ENCODE measurements at places on chromosomes 4 and X.

GRCh38 chrX:8190341-8190830, 19.3 kb upstream of the VCX2 start:
- DNase-seq, result peak; percentile 94

DNA sequence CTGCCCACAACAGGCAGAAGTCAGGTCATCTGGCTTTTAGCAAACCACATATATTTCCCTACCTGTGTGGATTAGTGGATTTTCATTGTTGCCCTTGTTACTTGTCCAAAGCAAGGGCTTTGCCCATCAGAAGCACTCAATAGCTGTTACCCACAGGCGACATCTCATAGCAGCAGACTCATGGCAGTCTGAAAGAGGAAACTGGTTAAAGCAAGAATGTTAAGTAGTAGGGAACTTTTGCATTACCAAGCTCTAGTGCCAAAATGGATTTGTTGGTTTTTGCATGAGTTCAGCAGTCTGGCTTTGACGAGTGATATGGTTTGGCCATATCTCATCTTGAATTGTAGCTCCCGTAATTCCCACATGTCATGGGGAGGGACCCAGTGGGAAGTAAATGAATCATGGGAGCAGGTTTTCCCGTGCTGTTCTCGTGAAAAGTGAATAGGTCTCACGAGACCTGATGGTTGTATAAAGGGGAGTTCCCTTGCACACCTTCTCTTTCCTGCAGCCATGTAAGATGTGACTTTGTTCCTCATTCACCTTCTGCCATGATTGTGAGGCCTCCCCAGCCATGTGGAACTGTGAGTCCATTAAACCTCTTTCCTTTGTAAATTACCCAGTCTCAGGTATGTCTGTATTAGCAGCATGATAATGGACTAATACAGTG, 107.9 kb downstream of the GPR143 start:
- no peak for DNase-seq

DNA sequence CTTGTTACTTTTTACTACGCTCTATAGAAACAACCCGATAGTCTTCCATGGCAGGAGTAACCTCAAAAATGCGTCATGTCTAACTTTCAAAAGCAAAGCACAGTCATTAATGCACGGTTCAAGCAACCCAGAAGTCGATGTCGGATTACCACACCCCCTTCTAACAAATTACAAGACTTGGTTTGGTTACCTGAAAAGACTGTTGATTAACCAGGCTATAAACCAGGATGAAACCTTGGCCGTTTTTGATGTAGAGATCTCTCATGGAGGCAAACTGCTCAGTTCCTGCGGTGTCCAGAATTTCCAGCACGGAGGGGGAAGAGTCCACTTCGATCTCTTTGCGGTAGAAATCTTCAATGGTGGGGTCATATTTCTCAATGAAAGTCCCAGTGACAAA, 2.4 kb downstream of the RAP2C start:
- DNase-seq, result no peak

DNA sequence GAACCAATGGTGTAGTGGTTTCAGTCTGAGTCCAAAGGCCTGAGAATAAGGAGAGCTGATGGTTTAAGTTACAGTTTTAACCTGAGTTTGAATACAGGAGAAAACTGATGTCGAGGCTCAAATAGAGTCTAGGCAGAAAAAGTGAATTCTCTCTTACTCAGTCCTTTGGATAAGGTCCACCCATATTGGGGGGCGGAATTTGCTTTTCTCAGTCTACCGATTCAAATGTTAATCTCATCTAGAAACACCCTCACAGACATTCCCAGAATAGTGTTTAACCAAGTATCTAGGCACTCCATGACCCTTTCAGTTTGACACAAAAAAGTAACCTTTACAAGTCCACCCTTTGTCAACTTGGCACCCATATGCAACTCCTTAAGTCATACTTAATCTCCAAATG, 216.0 kb downstream of the GRID2 start:
- DNase-seq, result no peak

- peak; percentile 12 for DNase-seq
Measured at GRCh38 chrX:134144231-134144630, 92.8 kb upstream of the CCDC160 start.

- no peak for DNase-seq
Measured at GRCh38 chr4:32073542-32073941, 1353.4 kb downstream of the PCDH7 start.

DNA sequence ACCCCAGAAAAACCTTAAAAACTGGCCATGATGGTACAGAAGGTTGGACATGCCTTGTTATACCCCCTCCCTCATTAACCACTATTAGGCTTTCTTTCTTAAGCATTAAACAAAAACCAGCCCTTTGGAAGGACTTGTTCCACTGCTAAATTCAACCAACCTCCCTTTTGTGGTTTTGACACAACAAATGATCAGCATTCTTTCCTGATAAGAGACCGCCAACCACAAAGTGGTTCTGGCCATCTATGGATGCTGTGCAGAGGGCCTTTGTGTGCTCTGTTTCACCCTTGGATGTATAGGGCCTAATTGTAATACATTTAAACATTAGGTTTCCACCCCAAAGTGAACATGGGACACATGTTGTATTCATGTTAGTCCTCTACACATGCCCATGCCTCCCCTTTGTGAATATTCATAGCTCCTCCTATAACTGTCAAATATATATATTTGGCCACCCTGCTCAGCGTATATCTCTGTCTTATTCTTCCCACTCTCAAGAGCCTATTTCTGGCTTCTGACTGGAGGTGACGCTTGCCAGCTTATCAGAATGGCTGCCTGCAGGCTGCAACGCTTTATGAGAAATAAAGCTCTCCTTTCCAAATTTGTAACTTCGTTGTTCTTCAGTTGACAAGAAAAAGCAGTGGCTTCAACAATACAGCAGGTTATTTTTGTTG, 126.6 kb downstream of the NPNT start:
- DNase-seq, result no peak

GRCh38 chrX:149230689-149231088, 274.4 kb downstream of the IDS start:
- DNase-seq, result no peak

DNA sequence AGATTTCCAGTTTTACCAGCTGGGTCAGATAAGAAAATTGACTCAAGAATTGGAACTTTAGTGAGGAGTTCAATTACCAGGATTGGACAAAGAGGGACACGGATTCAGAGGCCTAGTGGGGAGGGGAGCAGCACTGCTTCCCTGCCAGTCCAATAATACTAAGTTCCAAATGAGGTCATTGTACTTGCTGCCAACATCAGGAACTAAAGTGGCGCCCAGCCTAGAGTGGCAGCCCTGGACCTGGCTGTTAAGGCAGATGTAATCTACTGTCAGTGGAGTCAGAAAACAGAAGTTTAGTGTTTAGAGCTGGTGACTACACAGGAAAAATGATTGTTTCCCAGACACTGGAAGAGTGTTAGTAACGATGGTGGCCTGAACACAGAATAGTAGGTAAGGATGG, 42.7 kb upstream of the RAPGEF2 start:
- DNase-seq, result no peak

GRCh38 chr4:83890816-83891215, 354.9 kb downstream of the GPAT3 start:
- DNase-seq, result no peak

DNA sequence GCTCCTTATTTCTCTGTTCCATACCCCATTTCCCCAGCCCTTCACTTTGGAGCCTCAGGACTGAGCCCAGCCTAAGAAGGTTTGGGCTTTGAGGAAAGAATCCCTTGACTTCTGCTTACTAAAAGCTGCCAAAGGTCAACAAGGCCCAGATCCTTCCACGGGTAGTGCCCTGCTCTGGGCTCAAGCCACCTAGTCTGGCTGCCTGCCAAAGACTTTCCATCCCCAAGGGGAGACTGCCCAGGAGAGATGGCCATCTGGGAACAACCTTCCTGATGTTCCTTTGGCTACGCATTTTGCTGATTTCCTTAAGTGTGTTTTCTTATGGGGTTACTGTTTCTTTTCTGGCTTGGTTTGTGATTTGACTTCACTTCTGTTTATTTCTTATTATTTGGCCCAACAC, 49.8 kb upstream of the NDP start:
- no peak for DNase-seq

GRCh38 chr4:26732356-26732755, 128.3 kb upstream of the STIM2 start:
- DNase-seq, result no peak

DNA sequence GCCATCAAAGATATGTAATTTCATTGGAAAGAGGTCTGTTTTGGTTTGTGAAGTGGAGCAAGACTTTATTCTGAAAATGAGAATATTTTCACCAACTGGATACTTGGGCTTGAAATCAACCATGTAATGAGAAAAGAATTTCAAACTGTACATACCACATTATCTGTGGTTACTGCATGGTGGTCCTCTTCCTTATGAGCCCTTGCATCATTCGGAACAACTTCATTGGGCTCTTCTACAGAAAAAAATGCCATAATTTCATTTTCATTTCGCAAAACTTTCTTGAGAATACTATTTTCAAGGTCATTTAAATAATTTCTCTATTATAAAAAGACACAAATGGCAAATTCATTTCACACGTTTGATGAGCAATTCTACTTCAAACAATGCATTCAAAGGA, 148.6 kb upstream of the RPS6KA6 start:
- DNase-seq, result no peak

DNA sequence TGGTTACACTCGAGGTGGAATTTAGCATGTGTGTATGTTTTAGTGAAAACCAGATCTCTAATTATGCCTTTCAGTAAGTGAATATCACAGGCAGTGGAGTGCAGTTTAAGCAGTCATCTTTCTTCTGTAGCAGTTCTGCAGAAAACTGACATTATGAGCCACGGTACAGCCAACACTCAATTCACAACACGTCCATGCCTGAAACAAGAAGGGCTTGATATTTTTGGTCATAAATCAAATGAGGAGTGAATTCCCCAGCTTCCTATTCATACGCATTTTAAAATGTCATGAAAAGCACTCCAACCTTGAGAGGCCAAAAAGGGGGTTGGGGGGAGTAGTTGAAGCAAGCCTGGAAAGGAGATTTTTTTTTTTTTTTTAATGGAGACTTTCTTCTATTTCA, 316.7 kb downstream of the ARHGAP10 start:
- no peak for DNase-seq

DNA sequence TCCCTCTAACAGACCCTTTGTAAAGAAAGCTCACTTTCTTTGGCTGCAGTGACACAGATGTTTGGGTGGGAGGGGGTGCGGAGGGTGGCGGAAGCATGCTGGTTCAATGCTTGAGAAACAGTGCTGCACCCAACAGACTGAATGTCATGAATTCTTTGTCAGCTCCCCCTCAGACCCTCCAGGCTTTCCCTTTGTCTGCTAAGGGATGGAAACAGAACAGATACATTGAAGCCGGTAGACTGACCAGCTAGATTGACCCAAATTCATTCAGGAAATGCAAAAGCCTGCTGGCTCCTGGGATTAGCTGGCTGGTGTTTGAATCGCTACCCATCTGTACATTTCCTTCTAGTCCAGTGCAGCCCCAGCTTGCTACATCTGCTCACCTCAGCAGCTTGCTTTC, 90.8 kb upstream of the PAK3 start:
- DNase-seq, result no peak

- DNase-seq, result no peak
Measured at GRCh38 chrX:1336948-1337779, 579 bp downstream of the IL3RA start.

GRCh38 chr4:103928370-103928769, 208.6 kb upstream of the TACR3 start:
- no peak for DNase-seq
